ENCODE measurements at places on chromosomes 1 and 21. TPM values are rescaled to one million over a fixed set of nuclear protein-coding genes. Genes with fewer than 3 reads are reported as not detected.

DNA sequence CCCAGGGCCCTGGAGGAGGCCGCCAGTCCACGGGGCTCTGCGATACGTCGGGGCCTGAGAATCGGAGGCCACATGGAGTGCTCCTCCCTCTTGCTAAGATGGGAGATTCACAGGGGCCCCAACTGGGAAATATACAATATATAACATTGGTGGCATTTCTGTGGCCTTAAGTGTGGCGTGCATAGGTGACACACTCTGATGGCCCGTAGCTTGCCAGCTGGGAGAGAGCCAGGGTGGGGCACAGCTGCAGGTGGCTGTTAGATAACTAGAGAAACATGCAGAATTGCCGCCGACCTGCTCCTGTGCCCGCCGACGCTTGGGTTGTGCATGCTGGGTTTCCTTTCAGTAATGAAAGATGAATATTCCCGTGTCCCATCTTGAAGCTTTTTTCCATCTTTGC lies 30.1 kb downstream of the UMODL1 start:
- H3K4me3 ChIP-seq: no peak overlapping the region
- peaks cover 15% of the 10 kb centered on the region for H3K4me1 ChIP-seq
- H3K27me3 ChIP-seq: peaks cover 3% of the 10 kb centered on the region
- no peak overlapping the region for H3K27ac ChIP-seq

OR2AK2 gene
- not detected for total RNA-seq

GRCh38 chr1:57270927-57271698 lies 152.7 kb downstream of the DAB1 start:
- DNase-seq: no peak
- no peaks in the 10 kb centered on the region for H3K36me3 ChIP-seq
- no peaks in the 10 kb centered on the region for H3K27me3 ChIP-seq
- no peak overlapping the region for H3K27ac ChIP-seq

GRCh38 chr1:224666078-224666477 lies 50.0 kb downstream of the CNIH3 start:
- H3K4me3 ChIP-seq: no peak overlapping the region
- DNase-seq: no peak
- H3K27me3 ChIP-seq: no peaks in the 10 kb centered on the region
- no peak overlapping the region for H3K27ac ChIP-seq
- H3K36me3 ChIP-seq: no peaks in the 10 kb centered on the region

DNA sequence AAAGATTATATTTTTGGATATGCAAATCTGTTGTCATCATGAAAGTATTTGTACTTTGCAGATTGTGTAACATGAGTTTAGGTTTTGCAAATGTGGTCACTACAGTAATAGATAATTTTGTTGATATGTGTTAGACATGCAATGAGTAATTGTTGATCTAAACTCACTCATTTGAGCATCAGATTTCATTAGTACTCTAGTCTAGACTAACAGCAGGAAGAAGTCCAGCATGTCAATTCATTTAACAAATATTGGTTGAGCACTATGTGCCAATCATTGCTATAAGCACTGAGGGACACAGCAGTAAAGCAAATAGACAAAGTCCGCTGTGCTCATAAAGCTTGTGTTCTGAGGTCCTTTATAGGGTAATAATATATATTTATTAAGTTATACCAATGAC lies 350.0 kb downstream of the USP25 start:
- no peak overlapping the region for H3K4me3 ChIP-seq
- no peak overlapping the region for H3K27ac ChIP-seq
- DNase-seq: no peak
- H3K4me1 ChIP-seq: peaks cover 31% of the 10 kb centered on the region
- H3K36me3 ChIP-seq: no peaks in the 10 kb centered on the region

- no peaks in the 10 kb centered on the region for H3K36me3 ChIP-seq
- no peak overlapping the region for H3K4me3 ChIP-seq
- H3K27me3 ChIP-seq: no peaks in the 10 kb centered on the region
- DNase-seq: no peak
These were observed 15.2 kb downstream of the EPHX1 start for GRCh38 chr1:225825078-225825477.

DNA sequence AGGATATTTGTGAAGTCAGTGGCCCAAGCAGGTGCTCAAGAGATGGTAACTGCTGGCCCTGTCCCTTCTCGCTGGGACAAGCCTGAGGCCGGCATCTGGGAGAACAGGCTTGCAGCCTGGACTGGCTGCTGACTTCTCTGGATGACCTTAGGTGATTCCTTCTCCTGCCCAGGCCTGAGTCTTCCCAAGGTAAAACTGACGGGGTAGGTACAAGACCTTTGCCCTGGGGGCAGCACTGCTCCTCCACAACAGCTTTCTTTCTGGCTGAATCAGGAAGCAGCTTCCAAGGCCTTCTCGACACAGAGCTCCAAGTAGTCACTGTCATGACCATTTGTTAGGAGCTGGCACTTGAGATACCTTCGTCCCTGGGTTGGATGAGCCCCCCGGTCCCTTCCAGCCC lies 59.6 kb downstream of the DMRTB1 start:
- no peaks in the 10 kb centered on the region for H3K36me3 ChIP-seq
- H3K27me3 ChIP-seq: no peaks in the 10 kb centered on the region
- no peak for DNase-seq
- H3K27ac ChIP-seq: no peak overlapping the region
- peaks cover 9% of the 10 kb centered on the region for H3K4me1 ChIP-seq

- DNase-seq: no peak
- H3K27ac ChIP-seq: no peak overlapping the region
- H3K4me1 ChIP-seq: peaks cover 8% of the 10 kb centered on the region
- H3K27me3 ChIP-seq: no peaks in the 10 kb centered on the region
These were observed 15.1 kb upstream of the PITHD1 start for GRCh38 chr1:23763041-23763577.

CACNA1S gene
- not detected for total RNA-seq

- peaks cover 2% of the 10 kb centered on the region for H3K27me3 ChIP-seq
- no peak for DNase-seq
- H3K4me3 ChIP-seq: no peak overlapping the region
These were observed 81.5 kb upstream of the LPGAT1 start for GRCh38 chr1:211912038-211912437.

DNA sequence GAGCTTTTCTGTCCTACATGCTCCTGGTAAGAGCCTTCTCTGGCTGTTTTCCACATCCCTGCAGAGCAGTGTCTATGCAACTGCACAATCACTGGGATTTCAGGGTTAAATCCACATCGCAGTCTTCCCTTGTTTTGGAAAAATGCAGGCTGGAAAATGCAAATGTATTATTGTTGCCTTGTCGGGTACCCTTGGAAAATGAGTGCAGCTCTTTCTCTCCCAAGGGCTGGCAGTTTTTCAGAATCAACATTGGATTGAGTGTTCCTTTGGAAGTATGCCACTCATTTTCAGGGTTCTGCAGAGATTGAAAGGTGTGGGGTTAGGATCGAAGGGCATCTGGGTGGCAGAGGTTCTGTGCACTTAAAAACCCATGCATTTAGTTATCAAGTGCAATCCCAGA lies 3.2 kb downstream of the NOS1AP start:
- peaks cover 59% of the 10 kb centered on the region for H3K27me3 ChIP-seq
- no peak overlapping the region for H3K27ac ChIP-seq
- H3K36me3 ChIP-seq: no peaks in the 10 kb centered on the region

DNA sequence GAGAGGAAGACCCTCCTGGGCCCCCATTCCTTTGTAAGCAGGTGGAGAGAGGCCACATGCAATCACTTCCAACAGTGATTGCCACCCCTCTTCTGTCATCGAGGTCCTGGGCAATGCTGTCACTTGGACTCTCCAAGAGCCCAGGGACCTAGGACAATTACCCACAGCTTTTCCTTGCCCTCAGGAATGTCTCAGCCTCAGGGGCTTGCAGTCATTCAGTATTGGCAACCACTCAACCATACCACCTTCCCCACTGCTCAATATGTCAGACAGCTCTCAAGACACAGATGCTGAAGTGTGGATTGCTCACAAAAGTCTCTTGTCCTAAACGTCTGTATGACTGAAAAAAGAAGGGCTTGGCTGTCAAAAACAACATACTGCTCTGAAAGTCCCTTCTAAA lies 87.8 kb downstream of the PTPN14 start:
- H3K27me3 ChIP-seq: no peaks in the 10 kb centered on the region
- H3K4me3 ChIP-seq: no peak overlapping the region
- peak overlapping the region; percentile 40 for H3K27ac ChIP-seq
- H3K4me1 ChIP-seq: peaks cover 24% of the 10 kb centered on the region
